ENCODE measurements at places on chromosomes 12 and 14.

DNA sequence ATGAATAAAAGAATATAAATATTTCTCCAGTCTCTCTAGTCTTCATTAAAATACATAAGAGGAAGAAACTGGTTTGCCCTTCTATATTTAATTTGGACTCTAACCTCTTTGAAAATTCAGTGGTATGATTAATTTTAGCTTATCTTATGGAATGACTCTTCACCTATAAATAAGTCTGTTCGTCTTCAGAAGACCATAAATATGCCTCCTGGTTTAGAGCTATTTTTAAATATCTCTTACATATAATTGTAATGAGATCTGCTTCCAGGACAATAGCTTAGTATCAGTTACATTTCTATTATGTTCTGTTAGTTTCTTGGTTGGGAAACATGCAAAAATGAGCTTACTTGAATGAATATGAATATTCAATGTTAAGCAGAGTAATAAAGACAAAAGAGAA is 257.5 kb upstream of the HMGA2 start:
- no peak for ATAC-seq

DNA sequence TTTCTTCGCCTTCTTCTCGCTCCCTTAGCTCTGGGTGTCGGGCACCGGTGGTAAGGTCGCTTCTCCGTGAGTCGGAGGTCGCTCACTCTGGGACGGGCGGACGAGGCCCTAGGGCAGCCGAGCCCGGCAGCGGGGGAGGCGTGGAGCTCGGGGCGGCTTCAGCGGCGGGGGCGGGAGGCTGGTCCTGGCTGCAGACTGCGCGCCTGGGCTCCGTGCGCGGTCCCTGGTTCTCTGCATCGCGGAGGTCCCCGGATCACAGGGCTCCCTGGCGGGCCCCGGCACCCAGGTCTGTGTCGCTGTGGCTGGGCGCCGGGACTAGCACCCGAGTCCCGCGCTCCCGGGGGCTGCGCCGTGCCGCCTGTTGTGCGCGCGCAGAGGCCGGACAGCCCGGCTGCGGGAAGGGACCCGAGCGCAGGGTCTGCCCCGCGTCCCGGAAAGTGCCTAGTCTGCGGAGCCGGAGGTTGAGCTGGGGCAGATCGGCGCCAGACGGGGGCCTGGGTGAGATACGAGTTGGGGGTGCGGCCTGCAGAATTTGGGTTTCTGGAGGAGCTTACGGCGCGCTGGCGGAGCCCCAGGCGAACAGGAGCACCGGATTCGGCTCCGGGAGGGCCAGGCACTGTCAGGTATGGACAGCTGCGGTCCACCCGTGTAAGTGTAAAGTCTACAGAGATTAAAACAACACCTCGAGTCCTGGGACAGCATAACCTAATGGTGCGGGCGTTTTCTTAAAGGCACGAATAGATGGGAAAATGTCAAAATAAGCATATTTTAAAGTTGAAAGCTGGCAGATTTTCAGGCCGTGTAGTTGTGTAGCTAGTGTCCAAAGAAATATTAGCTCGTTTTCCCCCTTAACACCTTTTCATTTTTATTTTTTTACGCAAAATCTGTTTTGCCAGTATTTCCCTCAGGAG is 713 bp downstream of the FRMD6 start:
- ATAC-seq = peak; percentile 59

DNA sequence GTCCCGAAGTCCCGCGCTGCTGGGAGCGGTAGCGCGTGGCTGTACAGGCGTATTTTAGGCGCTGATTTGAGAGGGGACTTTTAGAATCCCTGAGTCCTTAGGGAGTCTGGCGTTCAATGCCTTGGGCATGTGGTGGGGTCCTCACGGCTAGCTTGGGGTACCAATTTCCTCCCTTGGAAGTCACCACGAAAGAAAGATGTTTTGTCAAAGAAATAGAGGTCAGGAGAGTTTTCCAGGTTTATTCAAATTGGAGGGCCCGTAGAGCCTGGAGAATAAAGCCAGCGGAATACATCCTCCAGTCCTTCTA is 63.9 kb downstream of the KLHL28 start:
- ATAC-seq = no peak

GRCh38 chr12:21828779-21829178 is 54.3 kb upstream of the KCNJ8 start:
- ATAC-seq = no peak

DNA sequence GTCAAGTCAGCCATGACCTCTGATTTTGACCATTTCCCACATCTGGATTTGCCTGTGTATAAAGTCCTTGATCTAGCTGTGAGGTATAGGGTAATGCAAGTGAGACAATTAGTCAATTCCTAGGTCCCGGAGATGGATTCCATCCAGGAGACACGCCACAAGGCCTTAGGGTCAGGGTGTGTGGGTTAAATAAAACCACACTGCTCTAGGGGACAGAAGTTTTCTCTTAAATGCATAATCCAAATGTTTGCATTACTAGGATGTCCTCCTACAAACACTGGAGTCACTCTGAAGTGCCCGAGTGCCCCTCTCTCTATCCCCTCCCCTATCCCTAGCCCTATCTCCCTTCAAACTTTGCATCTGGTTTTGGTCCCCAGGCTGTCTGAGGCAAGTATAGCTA is 26.8 kb downstream of the LRIG3 start:
- peak; percentile 31 for ATAC-seq

DNA sequence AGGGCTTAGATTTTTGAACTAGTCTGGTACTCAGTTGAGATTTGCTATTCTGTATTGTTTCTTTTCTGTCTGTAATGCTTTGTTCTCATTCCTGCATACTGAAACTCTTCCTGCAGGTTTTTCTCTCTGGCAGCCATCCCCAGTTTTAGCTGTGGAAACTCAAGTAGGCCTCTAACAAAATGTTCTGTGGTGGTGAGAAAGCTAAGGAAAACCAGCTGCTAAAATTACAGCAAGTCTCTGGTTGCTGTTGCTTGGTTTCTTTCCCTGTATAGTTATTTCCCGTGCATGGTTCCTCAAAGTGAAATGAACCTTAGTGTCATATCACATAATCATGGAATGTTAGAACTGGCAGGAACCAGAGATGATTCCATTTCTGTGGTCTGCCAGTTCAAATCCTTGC is 442.5 kb downstream of the NRXN3 start:
- ATAC-seq = no peak

- no peak for ATAC-seq
Observed at GRCh38 chr12:41576925-41577324, 388.8 kb downstream of the PDZRN4 start.

GRCh38 chr12:79217306-79217705 is 352.7 kb downstream of the SYT1 start:
- ATAC-seq = no peak

DNA sequence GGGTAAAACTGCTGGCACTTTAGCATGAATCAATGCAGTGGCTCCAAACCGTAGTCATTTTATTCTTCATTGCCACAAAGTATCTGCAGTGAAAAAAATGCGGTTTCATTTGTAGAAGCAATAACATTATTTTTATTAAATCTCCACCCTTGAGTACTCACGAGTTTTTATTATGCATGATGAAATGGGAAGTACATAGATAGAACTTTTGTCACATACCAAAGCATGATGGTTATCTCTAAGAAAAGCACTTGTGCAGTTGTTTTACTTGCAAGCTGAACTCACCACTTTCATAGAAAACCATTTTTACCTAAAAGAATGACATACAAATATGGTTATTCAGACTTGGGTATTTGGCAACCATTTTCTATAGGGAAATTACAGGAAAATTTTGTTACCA is 90.3 kb downstream of the PELI2 start:
- no peak for ATAC-seq

DNA sequence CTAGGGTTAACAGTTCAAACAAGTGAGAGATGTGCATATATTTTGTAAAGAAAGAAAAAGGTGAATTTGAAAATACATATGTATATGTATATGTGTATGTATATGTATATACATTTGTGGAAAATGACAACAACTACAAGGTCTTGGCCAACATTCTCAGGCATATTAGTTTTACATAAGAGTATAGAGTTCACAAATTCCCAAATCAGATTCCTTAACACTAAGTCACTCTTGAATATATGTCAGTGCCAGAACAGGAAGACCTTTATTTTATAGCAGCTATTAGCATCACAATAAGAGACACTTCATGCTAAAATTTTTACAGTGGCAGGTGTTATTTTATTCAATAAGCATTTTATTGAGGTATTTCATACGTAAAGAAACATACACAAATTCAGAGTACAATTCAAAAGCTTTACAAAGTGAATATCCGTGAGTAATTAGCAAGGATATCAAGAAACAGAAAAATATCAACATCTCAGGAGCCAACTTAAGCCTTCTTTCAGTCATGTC is 179.7 kb downstream of the SLC6A15 start:
- ATAC-seq = no peak

- no peak for ATAC-seq
Observed at GRCh38 chr12:95709152-95709551, 81.4 kb downstream of the NTN4 start.

- no peak for ATAC-seq
Observed at GRCh38 chr12:10409392-10409791, at the start of gene KLRC4. KLRC4 (minus strand) TSS chr12:10409757; CDS start chr12:10409575, 182 bp downstream.

- no peak for ATAC-seq
Observed at GRCh38 chr12:62468397-62468796, 1.8 kb downstream of the MON2 start.

DNA sequence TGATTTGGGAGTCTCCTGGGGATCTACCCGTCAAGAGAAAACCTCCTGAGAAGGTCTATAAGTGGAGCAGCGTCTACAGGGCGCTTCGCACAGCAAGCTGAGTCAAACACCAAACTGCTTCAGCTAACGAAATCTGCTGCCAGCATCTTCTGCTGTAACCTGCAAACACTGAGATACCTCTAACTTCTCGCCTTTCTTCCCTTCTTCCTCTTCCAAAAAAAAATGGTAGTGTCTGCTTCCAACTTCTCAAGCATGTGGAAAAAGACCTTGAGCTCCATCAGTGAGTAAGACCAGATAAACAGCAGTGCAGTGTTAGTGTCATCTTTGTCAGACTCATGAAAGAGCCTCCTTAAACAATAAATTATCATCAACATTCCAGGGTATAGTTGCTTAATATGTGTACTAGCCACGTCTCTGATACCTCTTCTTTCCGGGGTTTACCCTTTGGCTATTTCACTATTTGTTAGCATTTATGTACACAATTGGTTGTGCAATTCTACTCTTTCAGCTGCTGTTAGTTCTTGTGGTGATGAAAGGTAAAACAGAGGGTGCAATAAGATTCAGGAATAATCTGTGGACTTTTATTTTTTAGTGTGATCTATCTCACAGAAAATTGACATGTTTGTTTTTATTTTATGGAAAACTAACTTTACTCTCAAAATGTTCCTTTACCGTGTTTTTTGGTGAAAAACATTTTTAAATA is 81.6 kb downstream of the LLPH start:
- no peak for ATAC-seq

DNA sequence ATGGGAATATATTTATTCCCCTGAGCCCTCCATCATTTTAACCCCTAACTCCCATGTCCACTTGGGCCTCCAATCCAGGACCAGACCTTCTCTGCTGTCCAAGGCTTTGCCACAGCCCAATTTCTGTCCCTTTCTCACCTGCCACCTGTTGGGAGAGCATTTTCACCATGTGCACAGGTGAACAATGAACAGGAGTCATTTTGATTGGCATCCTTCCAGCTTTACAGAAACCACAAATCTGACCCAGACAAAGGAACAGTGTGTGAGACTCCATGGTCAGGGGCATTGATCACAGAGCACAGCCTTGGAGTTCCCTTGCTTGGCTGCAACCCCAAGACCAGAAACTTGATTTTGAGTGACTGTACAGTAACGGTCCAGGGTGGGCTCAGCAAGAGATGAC is 91.9 kb downstream of the CRACR2A start:
- no peak for ATAC-seq

DNA sequence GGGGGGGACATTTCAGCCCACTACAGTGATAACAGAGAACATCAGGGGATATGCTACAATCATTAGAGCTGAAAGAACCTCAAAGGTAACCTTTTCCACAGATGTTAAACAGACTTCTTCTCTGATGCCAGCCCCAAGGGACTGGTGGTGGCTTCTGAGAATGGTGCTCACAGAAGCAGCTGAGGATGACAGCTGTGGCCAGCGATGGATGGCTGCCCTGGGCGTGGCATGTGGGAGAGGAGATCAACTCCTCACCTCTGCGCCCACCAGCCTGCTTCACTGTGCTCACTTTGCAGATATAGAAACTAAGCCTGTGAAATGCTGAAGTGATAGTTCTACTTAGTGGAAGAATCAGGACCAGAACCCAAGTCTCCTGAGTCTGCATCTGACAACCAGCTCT is 33.0 kb downstream of the FOXN3 start:
- peak; percentile 58 for ATAC-seq

- peak; percentile 63 for ATAC-seq
Observed at GRCh38 chr14:102557434-102558226, 34.8 kb upstream of the RCOR1 start.

- peak; percentile 31 for ATAC-seq
Observed at GRCh38 chr14:91745344-91745743, 13.5 kb upstream of the CATSPERB start.

DNA sequence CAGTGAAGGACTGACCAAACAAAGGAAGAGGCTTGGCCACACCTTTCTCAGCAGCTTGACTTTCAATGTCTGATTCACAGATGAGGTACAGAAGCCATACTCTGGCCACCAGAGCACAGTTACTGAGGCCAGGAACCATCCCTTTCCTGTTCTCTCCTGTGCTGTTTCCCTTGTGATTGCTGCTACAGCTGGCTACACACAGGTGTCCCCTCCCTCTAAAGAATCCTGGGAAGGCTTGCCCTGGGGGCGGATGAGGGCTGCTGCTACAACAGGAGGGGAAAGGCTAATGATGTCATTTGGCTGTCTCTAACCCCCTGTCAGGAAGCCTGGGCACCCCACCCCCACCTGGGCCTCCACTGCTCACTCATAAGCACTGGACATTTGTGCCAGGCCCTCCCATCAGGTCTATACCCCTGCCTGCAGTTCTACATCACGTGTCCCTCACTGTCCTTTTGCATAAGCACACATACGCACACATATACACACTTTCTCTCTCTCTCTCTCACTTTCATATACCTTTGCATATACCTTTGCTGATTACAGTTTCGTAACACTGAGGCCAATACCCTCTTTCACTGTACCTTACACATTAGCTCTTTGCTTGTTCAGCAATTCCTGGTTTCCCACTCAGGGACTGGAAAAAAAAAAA is 41.4 kb downstream of the PRPF40B start:
- ATAC-seq = peak; percentile 30

GRCh38 chr14:59360923-59361794 is 104.0 kb downstream of the GPR135 start:
- peak; percentile 64 for ATAC-seq

GRCh38 chr12:131687346-131688125 is 23.4 kb upstream of the SFSWAP start:
- ATAC-seq = no peak

Measured in esophagus mucosa (tissue), 1 donor.